ENCODE measurements at places on chromosomes 4 and X.

- DNase-seq: no peak
These were observed 12.8 kb downstream of the GYG2 start for GRCh38 chrX:2841537-2841936.

- no peak for DNase-seq
These were observed 766.7 kb upstream of the TENM3 start for GRCh38 chr4:181476508-181476890.

GRCh38 chr4:143294310-143294709, 42.4 kb upstream of the GAB1 start:
- no peak for DNase-seq

DNA sequence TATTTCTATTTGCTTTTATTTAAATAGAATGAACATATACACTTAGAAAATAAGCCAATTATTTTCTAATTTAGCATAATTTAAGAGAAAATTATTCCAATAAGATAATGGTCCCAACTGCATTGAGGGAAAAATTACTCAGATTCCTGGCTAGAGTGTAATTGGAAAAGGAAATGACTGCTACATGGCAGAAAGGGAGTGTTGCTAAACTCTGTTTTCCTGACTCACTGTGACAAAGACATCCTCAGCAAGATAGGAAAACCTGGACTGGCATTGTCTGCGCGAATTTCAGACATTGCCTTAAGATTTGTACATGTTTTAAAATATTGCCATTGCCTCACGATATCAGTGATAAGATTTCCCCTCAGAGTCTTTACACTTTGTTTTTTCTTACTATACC, 8.2 kb downstream of the TNIP3 start:
- no peak for DNase-seq

DNA sequence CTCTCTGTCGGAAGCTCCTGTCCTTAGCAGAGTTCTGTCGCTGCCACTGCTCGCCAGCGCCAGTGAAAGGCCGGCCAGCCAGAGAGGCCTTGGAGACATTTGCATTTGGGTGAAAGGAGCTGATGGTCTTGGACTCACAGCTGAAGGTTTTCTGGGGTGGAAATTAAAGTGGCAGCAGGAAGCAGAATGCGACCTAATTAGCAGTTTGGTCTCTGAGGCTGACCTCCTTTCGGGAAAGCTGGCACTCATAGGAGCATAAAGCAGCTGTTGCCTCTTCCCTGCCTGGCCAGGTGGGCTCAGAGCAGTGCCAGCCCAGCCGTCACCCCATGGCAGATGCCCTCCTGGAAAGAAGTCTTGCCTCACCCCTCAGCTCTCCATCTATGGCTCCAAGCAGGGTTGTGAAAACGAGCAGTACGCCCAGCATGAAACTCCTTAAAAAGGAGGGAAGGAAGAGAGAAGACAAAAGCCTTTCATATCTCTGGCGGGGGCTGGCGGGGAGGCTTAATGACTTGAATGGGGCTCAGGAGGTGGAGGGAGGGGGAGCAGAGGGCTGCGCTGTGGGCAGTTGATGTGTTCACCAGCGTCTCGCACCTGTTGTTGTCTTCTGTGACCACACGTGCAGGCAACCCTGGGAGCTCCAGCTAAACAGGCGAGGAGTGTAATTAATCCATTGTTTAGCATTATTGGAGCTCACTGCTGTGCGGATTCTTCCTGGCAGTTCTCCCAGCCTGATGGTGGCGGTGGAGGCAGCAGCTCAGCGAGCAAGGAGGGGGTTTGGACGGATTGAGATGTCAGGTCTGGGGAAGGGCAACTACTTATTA, 264.0 kb downstream of the MID1IP1 start:
- DNase-seq: no peak

- no peak for DNase-seq
These were observed at the start of gene NSUN7 for GRCh38 chr4:40749717-40750460. Gene NSUN7, plus strand, starts transcription at chr4:40749955. Its CDS starts 739 bp downstream, at chr4:40750694.

DNA sequence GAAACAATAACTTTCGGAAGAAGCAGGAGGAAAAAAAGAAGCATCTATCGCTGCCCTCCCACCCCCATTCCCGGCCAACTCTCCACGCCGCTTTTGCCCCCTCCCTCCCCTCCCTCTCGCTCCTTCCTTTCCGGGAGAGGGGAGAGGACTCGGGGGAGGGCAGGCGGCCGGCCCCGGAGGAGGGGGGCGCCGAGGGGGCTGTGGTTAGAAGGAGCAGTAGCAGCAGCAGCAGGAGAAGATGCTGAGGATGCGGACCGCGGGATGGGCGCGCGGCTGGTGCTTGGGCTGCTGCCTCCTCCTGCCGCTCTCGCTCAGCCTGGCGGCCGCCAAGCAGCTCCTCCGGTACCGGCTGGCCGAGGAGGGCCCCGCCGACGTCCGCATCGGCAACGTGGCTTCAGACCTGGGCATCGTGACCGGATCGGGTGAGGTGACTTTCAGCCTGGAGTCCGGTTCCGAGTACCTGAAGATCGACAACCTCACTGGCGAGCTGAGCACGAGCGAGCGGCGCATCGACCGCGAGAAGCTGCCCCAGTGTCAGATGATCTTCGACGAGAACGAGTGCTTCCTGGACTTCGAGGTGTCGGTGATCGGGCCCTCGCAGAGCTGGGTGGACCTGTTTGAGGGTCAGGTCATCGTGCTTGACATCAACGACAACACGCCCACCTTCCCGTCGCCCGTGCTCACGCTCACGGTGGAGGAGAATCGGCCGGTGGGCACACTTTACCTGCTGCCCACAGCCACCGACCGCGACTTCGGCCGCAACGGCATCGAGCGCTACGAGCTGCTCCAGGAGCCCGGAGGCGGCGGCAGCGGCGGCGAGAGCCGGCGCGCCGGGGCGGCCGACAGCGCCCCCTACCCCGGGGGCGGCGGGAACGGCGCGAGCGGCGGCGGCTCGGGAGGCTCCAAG, 1.3 kb downstream of the PCDH7 start:
- no peak for DNase-seq

DNA sequence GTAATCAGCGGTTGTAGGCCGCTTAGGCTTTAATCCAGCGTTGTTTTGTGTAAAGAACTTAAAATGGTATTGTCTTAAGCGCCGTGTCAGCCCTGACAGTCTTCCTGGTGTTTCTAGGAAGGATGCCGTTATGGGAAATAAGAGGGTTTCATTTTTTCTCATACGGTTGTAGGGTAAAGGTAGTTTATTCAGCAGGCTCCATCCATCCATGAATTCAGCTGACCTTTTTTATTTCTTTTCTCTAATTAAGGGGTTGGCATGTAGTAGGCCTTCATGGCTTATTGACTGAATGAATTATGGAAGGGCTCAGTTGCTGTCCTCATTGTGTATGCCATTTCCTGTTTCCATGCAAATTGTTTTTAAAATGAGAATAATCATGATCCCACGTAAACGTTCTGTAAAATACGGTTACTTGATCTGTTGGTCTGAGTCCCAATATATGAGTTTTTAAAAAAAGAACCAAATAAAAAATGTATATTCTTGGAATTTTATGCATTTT, 693 bp downstream of the OCIAD1 start:
- no peak for DNase-seq

GRCh38 chrX:18886005-18886343, 97.9 kb downstream of the PHKA2 start:
- DNase-seq: no peak

Data from activated CD8-positive, alpha-beta memory T cell treated with anti-CD3 and anti-CD28 coated beads for 1 hour (primary cell).